ENCODE measurements at places on chromosomes 13 and 19.
A peak's percentile ranks its signal among the peaks of the same experiment; 100 is the strongest.

DNA sequence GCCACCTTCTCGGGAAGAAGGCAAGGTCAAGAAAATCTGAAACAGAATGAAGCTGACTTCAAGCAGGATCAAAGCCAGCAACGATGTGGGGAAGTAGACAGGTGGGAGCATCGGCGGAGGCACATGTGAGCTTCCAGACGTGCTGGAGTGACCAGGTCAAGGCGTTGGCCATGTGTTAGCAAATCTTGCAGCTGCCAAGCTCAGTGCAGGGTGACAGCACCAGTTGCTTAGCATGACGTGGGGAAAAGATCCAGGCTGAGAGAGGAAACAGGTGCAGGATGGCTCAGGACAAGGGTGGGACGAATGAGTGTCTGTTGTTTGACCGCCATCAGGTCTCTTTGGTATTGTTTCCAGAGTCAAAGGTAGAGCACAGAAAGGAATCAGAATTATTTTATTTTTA lies 92.3 kb downstream of the TNFSF13B start:
- no peak for DNase-seq

GRCh38 chr13:33828431-33829129 lies 10.6 kb downstream of the RFC3 start:
- no peak for DNase-seq

DNA sequence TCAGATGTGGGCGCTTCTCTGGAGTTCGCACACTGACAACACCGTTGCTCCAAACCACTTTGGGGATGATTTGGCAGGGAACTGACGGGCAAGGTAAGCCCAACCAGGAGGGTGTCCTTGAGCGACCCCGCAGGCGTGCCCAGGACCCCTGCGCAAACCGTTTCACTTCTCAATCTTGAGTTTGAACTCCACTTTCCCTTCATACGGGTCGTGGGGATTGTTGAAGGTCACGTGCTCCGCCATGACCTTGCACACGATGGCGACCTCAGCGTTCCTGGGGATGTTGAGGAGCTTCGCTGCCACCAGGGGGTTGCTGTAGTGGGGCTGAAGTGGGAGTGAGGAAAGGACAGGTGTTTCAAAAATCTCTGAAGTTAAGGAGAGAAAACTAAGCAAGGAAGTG lies 8.8 kb downstream of the ATP4B start:
- DNase-seq = no peak

- DNase-seq = no peak
Measured at GRCh38 chr13:19083340-19083739, 98.3 kb downstream of the TUBA3C start.

- no peak for DNase-seq
Measured at GRCh38 chr19:21576481-21576880, 71.1 kb downstream of the ZNF429 start.

DNA sequence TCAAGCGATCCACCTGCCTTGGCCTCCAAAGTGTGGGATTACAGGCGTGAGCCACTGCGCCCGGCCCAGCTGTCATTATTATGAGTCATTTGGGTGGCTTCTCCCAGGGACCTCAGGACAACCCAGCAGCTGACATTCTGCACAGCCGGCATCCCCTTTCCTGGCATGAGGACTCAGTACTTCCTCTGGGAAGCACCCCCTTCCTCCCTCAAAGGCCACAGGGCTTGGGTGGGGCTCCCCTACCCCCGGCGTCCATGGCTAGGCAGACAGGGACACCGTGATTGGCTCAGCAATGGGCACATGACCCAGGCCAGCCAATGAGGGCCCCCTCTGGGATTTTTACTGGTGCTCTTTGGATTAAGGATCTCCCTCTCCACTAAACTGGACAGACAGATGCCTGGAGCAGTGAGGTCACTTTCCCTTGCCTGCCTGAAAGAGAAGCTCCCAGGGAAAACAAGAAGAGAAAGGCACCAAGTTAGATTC lies 6.0 kb downstream of the KANK2 start:
- peak; percentile 92 for DNase-seq

GRCh38 chr13:91216928-91217700 lies 130.4 kb upstream of the MIR17HG start:
- no peak for DNase-seq

DNA sequence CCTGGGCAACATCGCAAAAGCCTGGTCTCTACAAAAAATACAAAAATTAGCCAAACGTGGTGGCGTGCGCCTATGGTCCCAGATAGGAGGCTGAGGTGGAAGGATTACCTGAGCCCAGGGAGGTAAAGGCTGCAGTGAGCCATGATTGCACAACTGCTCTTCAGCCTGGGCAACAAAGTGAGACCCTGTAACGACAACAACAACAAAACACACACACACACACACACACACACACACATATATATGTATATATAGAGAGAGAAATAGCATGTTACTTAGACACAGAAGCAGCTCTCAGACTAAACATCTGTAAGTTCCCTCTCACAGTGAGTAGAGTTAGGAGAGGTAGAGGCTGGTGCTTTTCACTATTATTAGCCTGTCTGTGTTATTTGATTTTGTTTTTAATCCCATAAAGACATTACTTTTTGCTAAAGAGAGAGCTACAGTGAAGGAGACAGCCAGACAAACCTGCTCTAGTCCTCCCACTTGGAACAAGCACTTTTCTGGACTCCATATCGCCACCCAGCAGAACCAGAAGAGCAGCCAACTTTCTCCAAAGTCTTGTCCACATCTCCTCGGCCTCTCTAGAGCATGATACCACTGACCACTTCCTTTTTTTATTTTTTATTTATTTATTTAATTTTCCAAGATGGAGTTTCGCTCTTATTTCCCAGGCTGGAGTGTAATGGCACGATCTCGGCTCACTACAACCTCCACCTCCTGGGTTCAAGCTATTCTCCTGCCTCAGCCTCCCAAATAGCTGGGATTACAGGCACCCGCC lies 2.8 kb upstream of the LIN7B start:
- no peak for DNase-seq

DNA sequence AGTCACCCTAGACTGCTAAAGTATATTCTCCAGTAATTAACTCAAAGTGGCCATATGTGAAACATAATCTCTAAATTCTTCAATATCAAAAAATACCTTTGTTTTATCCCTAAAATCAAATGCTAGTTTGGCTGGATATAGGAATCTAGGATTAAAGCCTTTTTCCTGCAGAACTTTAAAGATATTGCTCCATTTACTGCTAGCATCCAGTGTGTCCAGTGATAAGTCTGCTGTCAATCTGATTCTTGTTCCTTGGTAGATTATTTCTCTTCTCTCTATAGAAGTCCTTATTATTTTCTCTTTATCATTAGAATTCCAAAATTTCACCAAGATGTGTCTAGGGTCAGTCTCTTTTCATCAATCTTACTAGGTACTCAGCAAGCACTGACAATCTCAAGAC lies 384.6 kb downstream of the FGF14 start:
- no peak for DNase-seq

GRCh38 chr13:25215253-25215575 lies 43.1 kb upstream of the AMER2 start:
- DNase-seq = no peak

DNA sequence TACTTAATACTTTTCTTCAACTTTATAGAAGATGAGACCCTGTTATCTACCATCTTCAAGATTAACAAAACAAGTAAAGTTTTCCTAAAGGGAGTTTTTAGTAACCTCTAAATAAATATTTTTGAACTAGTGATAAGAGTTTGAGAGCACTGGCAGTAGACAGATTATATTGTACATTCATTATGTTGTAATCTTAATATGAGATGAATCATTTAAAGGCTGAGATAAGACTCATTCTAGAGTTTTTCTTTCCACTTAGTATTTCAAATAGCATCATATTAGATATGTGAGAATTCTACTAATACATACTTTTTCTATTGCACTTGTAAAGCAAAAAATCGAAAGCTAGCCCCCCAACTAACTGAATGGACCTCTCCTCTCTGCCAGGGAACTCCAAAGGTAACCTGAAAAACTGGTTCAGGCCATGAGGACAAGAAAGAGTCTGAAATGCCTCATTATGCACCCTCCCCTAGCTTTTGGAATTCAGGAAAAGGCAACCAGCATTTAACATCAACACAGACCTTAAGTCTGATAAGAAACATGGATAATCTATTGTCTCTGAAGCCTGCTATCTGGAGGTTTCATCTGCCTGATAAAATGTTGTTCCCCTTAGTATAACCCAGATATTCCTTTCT lies 875.4 kb upstream of the SLC10A2 start:
- no peak for DNase-seq

- DNase-seq = peak; percentile 96
Measured at GRCh38 chr13:110017379-110017778, 231.0 kb upstream of the IRS2 start.

GRCh38 chr13:38819053-38819452 lies 132.2 kb downstream of the FREM2 start:
- no peak for DNase-seq

- no peak for DNase-seq
Measured at GRCh38 chr13:98275681-98276171, 98.7 kb upstream of the RNF113B start.

DNA sequence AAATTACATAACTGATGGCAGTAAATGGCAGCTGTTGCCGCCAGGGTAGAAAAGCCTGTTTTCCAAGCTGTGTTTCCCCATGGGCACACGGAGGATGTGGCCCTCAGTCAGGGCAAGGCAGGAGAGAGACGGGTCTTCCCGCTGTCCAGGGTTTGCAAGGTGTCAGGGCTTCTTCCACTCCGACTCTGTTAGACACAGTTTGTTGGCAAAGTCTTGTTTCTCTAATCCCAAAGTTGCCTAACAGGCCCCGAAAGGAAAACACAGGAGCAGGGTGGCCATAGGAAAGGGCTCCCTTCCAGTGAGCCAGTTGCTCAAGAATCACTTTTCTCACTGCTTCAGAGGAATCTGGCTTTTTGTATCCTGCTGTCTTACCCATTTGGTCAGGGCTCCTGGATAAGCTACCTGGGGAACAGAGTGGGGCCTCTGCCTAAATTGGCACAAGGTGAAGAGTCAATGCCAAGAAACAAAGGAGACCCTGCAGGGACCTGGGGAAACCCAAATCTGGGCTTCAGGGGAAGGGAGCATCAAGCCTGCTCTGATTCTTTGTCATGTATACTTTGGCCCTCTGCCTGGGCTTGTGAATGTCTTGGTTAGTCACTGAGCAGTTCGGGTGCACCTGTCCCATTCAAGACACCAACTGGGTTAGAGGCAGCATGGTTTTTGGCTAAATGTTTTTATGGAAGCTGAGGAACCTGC lies 29.0 kb upstream of the CXCL17 start:
- DNase-seq = no peak

DNA sequence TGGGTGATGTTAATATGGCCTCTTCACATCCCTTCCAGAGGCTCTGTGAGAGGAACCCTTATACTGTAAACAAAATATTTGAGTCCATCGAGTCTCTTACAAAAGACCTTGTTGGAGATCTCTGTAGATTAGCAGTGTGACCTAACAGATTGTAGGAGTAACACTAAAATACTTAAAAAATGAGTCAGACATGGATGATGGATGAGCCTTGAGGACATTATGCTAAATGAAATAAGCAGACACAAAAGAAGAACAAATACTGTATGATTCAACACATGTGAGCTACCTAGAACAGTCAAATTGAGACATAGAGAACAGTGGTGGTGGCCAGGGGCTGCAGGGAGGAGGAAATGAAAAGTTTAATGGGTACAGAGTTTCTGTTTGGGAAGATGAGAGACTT lies 152.2 kb upstream of the UBL3 start:
- DNase-seq = peak; percentile 61

- DNase-seq = peak; percentile 74
Measured at GRCh38 chr13:50244713-50245574, 229.7 kb downstream of the KCNRG start.
